ENCODE measurements at places on chromosomes 6 and 20.

- DNase-seq, result peak; percentile 93
Measured at GRCh38 chr6:36759148-36759759, 61.6 kb downstream of the RAB44 start.

DNA sequence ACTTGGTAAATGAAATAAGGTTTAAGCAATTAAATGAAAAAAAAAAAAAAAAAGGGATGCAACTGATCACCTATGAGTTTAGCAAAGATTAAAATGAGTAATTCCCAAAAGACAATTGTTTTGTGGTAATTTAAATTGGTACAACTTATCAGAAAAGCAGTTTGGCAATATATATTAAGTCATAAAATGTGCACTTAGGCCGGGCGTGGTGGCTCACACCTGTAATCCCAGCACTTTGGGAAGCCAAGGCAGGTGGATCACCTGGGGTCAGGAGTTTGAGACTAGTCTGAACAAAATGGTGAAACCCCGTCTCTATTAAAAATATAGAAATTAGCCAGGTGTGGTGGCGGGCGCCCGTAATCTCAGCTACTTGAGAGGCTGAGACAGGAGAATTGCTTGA lies 7.9 kb downstream of the PHACTR2 start:
- DNase-seq, result no peak

DNA sequence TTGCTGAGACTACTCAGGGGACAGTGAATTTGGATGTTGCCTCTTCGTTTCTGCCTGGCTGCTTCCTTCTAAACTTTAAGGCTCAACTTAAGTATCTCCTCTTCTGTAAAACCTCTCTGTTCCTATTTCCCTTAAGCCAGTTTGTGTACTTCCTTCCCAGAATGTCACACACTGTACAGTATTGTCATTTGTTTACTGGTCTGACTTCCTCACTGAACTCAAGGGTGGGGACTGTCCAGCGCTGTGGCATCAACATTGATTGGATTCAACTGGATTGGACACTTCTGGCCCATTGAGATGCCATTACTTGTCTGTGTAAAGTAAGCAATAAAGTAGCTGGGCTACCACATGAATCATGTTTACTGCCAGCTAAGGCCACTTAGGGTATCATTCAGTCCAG lies 69.7 kb downstream of the ANKS1A start:
- no peak for DNase-seq

GRCh38 chr20:825710-826421 lies 7.6 kb upstream of the FAM110A start:
- peak; percentile 43 for DNase-seq

DNA sequence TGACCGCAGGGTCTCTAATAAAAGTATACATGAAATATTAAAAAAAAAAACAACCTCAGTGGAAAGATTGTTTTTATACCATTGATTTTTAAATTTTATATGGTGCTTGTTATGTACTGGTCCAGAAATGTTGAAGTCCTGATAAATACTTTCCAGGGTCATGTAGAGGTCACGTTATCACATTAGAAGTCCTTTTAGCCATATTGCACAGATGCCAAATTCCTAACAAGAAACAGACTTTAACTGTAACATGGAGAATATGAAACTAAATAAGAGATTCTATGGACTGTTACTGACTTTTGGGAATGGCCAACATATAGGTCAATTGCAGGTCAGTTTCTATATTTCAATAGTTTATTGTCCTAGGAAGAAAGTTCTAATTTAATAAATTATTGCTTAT lies 89.0 kb downstream of the ADGRB3 start:
- DNase-seq, result no peak

All from sciatic nerve (tissue), 2 donors.